ENCODE measurements at places on chromosomes 4 and X.

DNA sequence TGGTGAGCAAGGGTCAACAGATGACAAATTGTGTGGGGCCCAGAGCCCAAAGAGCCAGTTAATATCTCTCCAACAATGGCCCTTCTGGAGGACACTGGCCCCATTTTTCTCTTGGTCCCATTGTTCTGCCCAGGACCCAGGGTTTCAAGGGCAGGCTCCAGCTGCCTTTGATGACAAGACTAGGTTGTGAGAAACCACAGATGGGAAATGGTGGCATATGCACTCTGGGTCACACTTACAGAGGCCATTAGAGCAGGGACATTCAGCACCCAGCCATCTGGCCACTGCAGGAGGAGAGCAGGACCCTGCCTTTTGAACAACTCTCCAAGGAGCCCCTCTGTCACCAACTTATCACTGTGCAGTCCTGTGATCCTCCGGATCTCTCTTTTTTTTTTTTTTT is 49.7 kb upstream of the KIAA1210 start:
- no peak for DNase-seq

DNA sequence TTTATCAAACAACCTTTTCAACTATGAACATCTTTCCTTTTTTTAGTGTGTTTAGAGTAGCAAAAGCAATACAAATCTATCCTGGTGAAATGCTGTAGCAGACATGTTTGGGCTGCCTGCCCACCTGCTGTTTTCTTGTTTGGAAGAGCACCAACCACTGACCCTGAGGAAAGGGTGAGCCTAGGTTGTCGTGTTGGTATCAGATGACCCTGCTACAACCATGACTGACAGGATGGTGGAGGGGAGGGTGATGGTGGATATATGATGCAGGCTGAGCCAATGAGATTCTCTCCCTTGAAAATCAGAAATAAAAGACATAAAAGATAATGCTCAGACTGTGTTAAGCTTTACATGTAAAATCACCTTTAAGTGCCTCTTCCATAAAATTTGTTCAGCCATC is 201.2 kb downstream of the NPNT start:
- no peak for DNase-seq

GRCh38 chr4:106473515-106473914 is 104.9 kb upstream of the GIMD1 start:
- DNase-seq: no peak

GRCh38 chr4:6641164-6641970 is 882 bp downstream of the MRFAP1 start:
- no peak for DNase-seq

GRCh38 chr4:122836941-122837340 is 10.3 kb downstream of the FGF2 start:
- DNase-seq: no peak

- DNase-seq: no peak
Observed at GRCh38 chr4:182147391-182147790, 95.8 kb upstream of the TENM3 start.

DNA sequence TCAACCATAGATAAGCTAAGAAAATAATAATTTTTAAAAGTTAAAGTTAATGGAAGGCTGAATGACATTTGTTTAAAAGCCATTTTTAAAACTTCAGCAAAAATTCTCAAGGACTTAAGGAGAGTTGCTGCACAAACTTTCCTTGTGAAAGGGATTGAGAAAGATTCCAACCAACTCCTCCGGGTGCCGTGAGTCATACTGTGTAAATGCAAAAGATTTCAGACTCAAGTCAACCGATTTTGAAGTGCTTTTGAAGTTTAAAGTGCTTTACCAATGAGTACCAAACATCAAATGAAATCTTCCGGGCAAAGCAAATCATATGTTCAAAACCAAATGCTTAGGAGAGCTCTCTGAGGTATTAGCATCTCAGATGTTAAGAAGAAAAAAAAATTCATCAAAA is 31.4 kb downstream of the VCX2 start:
- no peak for DNase-seq

GRCh38 chrX:68832101-68832416 is 3.2 kb downstream of the EFNB1 start:
- peak; percentile 33 for DNase-seq

- no peak for DNase-seq
Observed at GRCh38 chr4:115274545-115274944, 161.1 kb upstream of the NDST4 start.

DNA sequence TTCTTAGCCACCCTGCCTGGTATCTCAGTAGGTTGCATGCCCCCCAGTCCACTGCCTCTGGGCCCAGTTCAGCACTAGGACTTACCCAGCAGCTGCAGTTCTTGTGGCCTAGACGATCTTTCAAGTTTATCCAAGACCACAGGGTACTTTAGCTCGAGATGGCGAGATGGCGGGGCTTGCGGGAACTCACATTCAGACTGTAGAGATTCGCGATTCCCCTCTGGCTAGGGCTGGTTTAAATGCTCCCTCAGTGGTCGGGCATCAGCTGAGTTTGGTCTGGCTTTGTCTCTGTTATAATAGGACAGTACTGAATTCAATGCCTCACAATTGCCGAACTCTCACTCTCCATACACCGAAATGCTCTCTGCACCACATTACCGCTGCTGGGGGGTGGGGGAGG is 18.4 kb upstream of the RFC1 start:
- DNase-seq: no peak

GRCh38 chr4:184870718-184871117 is 45.0 kb upstream of the ACSL1 start:
- no peak for DNase-seq

DNA sequence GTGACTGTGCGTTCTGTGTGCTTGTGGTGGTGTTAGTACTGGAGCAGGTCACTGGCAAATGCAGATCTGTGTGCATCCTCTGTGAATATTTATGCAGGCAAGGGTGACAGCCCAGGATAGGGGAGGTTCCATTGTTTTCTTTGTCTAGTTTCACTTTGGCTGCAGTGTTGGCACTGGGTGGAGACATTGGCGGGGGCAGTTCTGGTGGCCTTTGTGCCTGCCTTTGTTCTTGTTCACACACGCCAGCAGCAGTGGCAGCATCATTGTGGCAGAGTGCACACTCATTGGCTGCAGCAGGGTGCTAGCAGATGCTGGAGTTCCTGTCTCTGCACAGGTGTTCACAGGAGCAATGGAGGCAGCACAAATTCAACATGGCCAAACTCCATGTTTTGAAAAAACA is 495.3 kb downstream of the UBE2NL start:
- no peak for DNase-seq

- DNase-seq: no peak
Observed at GRCh38 chrX:7889680-7890079, 37.5 kb downstream of the PNPLA4 start.

GRCh38 chr4:185122681-185123345 is 20.3 kb upstream of the SLC25A4 start:
- DNase-seq: no peak

DNA sequence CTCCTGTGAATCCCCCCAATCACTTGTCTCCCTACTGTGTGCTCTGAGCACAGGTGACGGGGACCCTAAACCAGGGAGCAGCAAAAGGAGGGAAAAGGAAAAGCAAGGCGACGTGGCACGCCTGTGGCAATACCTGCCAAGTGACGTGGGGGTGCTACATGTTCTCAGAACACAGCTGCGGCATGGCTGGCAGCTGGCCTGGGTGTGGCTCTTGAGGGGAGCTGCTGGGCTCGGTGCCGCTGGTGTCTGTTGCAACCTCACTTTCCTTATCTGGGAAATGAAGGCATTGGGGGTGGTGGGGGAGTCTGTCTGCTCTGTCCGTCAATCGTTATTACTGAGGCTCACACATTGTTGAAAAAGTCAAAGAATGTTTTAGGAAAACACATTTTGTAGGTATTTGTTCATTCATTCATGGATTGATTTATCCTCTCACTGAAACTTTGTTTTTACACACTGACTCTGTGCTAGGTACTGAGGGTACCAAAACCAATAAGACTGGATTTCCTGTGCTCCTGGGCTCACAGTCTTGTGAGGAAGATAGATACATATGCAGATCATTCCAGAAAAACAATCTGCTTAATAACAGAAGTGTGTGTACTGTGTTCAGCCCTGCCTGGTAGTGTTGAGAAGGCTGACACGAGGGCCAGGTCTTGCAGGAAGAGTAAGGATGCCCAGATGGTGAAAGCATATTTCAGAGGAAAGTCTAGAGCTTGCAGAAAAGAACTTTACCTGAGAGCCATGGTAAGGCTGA is 217.6 kb downstream of the PTTG2 start:
- no peak for DNase-seq

- no peak for DNase-seq
Observed at GRCh38 chrX:74132280-74132679, 171.7 kb upstream of the ZCCHC13 start.

GRCh38 chrX:67613996-67614395 is 70.2 kb downstream of the AR start:
- DNase-seq: no peak

DNA sequence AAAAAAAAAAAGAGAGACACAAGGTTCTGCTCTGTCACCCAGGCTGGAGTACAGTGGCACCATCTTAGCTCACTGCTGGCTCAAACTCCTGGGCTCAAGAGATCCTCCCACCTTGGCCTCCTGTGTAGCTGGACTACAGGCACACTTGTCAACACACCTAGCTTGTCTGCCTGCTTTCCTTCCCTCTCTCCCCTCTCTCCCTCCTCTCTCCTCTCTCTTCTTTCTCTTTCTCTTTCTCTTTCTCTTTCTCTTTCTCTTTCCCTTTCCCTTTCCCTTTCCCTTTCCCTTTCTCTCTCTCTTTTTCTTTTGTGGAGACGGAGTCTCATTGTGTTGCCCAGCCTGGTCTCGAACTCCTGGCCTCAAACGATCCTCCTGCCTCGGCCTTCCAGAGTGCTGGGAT is 132.1 kb downstream of the DIPK2B start:
- DNase-seq: no peak

DNA sequence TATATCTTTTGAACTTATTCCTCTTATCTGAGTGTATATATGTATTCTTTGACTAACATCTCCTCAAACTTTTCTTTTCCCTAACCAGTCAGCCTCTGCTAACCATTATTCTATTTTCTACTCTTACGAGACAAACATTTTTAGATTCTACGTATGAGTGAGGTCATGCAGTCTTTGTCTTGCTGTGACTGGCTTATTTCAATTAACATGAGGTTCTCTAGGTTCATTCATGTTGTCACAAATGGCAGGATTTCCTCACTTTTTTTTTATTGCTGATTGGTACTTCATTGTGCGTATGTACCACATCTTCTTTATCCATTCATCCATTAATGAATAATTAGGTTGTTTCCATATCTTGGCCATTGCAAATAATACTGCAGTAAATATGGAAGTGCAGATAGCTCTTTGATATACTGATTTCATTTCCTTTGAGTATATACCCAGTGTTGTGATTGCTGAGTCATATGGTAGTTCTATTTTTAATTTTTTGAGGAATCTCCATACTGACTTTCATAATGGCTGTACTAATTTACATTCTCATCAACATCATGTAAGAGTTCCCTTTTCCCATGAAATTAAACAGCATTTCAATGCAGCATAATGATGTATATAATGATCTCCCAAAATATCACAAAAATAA is 80.1 kb downstream of the HS3ST1 start:
- no peak for DNase-seq

DNA sequence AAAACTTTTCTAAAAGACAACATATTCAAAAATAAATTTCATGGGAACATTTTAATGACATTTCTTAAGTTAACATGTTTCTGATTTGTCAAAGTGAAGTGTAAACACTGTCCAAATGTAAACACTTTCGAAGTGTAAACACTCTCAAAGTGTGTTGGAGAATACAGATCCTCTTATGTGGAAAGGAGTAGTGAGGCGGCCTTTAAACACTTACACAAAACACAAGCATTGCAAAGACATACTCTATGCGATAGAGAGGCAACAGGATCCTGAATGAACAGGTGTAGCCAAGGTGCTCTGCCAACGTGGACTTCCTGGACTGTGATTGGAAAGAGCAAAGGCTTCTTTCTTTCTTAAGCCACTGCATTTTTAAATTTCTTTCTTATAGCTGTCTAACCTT is 62.7 kb upstream of the PGM2 start:
- no peak for DNase-seq

DNA sequence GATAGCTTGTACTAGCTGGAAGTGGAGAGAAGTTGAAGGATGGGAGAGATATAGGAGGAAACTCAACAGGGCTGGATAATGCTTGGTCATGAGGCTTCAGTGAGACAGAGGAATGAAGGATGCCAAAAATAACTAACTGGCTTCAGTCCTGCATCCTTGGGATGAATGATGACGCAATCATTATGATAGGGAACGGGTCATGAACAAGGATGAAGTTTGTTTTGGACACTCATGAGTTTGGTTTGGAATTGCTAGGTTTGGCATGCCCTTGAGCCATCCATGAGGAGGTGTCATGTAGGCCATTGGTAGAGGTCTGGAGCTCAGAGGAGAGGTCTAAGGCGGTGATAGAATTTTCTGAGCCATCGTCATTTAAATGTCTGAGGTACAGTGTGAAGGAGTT is 160.0 kb upstream of the NHS start:
- no peak for DNase-seq

DNA sequence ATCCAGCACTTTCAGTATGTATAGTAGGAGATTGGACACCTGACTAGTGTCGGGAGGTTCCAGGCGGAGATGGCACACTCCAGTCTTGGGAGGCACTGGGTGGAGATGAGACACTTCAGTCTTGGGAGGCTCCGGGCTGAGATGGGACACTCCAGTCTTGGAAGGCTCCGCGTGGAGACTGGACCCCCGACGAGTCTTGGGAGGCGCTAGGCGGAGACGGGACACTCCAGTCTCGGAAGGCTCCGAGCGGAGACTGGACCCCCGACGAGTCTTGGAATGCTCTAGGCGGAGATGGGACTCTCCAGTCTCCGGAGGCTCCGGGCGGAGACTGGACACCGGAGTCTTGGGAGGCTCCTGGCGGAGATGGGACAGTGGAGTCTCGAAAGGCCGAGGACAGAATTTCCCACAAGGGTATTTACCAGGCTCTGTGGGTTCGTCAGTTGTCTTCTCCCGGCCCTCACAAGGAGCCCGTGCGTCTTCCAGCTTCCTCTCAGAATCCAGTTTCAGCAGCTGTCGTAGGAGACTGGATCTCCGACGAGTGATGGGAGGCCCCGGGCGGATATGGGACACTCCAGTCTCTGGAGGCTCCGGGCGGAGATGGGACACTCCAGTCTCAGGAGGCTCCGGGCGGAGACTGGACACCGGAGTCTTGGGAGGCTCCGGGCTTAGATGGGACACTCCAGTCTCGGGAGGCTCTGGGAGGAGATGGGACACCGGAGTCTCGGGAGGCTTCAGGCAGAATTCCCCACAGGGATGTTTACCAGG is 952 bp downstream of the FAM47A start:
- DNase-seq: no peak

DNA sequence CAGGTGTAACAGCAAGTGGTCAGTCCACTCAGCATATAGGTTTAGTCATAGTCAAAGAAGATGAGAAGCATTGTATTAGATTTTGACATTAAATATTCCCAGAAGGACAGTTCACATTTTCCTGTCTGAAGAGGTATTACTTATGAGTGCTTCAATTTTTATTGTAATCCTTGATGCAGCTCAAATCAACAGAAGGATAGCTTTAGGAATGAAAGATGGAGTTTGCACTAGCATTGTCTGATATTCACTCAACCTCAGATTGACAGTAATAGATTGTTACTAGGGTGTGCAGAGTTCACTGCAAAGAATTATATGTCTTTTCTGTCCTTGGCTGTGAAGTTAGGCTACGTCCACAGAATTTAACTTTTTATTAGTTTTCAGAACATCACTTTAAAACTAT is 764.3 kb upstream of the AADAT start:
- no peak for DNase-seq

Measured in AG04450 (cell line).